ENCODE measurements at places on chromosomes 13 and 19.
A peak's percentile ranks its signal among the peaks of the same experiment; 100 is the strongest.

- DNase-seq: no peak
Measured at GRCh38 chr13:23322353-23323336, 110.9 kb downstream of the SACS start.

DNA sequence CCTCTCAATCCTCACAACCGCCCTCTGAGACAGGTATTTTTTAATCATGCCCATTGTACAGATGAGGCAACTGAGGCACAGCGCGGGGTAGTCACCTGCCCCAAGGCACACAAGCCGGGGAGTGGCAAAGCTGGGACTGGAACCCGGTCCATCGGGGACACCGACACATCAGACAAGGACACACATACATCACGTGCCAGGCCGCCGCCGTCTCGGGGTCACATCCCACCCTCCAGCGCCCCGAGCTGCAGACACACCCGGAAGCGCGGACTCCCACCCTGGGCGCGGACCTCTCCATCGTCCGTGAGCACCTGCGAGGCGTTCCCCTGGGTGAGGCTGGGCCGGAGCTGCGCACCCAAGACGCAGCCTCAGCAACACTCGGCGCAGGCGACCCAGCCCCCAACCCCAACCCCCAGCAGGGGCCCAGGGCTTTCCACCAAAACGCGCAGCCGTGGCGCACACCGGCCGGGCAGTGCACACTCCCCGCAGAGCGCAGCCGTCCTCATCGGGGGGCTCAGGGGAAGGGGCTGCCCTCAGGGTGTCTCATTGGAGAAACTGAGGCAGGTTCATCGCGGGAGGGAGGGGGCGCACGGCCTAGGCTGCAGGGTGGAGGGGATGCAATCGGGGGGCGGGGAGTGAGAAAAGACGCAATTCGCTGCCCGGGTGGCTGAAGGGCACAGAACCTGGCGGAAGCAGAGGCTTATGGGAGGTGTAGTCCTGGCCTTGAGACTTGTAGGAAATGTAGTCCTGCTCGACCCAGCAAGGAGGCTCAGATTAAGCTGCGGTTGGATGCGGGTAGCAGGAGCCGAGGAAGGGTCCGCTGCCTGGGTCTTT, 1.9 kb upstream of the LMTK3 start:
- DNase-seq: no peak

GRCh38 chr19:38375748-38376147, 1.4 kb downstream of the PSMD8 start:
- DNase-seq: no peak

- DNase-seq: no peak
Measured at GRCh38 chr19:14168259-14168972, 32.0 kb upstream of the ASF1B start.

DNA sequence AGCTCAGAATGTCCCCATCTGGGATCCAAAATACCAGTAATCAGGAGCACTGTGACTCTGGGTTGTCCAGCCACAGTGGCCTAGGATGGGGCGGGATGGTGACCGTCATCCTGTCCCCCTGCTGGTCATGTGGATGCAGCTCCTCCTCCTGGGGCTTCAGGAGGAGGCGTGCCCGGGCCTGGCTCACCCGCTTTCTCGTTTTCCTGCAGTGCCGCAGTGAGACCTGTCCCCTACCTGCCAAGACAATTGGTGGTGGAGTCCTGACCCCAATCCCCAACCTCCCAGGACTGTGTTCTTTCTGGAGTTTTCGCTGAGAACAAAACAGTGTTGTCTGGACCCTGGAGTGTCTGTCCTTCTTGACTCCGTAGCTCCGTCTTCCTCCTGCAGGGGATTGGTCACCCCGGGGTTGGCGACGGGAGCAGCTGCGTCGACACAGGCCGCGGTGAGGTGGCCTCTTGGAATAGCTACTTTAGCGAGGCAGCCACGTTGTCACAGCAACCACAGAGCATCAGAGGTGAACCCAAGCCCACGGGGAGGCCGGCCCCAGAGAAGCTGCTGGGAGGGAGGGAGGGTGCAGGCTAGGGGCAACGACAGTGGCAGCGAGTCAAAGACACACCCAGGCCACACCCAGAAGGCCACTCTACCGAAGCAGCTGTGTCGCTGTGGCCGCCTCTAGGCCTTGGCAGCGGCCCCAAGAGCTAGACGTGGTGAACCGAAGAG, 10.2 kb upstream of the EMC10 start:
- no peak for DNase-seq

DNA sequence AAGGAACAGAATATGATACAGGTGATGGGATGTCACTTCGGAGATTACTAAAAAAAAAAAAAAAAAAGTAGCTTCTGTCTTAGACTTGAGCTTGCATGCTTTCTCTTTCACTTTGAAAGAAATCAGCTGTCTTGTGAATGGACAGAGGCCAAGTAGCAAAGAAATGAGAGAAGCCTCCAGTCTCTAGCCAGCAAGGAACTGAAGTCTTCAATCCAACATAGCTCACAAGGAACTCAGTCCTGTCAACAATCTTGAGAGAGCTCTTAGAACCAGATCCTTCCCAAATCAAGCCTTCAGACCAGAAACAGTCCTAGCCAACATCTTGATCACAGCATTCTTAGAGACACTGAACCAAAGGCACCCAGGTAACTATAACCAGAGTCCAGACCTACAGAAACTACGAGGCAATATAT, 7.7 kb downstream of the N4BP2L2 start:
- peak; percentile 31 for DNase-seq

DNA sequence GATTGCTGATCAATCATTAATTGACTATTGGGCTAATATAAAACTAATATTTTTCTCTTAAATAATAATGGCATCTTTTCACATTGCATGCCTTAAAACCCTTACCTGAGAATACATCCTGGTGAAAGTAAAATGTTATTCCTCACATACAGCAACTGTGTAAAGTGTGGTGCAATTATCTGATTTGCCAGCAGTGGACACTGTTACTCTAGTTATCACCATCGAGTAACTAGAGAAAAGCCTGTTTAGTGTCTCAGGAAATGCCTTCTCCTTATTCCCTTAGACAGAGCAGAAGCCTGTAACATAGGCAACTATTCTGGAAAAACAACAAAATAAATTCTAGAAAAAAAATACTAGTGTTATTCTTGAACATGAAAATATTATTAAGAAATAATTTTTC, 459.8 kb downstream of the FGF14 start:
- peak; percentile 23 for DNase-seq

DNA sequence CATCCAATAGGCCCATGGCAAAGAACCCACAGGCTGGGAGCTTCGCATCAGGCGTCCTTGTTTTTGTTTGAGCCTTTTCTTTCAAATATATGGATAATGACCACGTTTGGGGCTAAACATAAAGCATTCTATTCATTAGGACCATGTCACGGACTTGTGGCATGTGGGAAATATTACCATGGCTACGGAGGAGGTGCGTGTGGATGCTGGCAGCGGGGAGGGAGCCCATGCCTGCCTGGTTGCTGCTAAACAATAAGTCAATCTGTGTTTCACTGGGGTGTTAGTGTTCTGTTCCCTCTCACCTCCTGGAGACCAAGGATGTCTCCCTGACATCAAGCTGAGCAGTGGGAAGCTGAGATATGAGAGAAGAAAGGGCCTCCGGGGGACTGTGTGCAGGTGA, 121.1 kb downstream of the IRS2 start:
- no peak for DNase-seq

GRCh38 chr19:49875857-49876421, 1.2 kb downstream of the AKT1S1 start:
- DNase-seq: no peak

- DNase-seq: no peak
Measured at GRCh38 chr13:111969551-111970135, 97.3 kb upstream of the SOX1 start.

DNA sequence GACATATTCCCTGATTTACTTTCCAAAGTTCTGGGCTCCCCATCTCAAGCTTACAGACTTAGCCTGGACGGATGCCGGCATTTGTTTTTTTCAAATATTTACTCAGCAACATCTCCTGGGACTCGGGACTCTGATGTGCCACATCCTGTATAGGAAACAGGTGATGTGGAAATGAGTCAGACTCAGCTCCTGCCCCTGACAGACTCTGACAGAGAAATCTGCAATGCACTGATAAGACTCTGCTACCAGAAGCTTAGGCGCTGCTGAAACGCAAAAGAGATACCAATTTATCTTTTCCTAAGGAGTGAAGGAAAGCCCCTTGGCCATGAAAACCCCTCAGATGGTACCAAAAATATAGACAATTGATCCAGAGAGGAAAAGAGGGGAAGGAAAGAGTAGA, 16.2 kb downstream of the LAIR2 start:
- no peak for DNase-seq

GRCh38 chr13:52642131-52642530, at the start of gene HNRNPA1L2:
TSS of gene HNRNPA1L2 (plus strand) at chr13:52642431. CDS start at chr13:52642493, 62 bp downstream.
- DNase-seq: no peak

- DNase-seq: no peak
Measured at GRCh38 chr19:7497292-7497691, 8.5 kb upstream of the PEX11G start.

DNA sequence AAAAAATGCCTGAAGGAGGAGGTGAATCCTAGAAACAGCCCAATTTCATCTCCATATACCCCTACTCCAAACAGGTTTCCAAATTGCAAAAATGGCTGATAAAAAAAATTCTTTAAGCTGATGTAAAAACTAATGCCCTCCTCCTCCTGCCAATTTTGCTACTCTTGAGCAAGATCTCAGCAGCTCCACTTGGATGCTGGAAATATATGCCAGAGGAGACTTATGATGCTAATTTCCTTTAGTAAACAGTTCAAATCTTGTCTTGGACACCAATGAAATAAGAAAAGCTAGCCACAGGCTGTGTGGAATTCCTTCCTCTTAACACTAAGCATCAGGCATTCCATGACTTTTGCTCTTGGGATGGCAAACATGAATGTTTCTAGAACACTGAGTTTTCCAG, 67.5 kb downstream of the INSR start:
- DNase-seq: no peak

DNA sequence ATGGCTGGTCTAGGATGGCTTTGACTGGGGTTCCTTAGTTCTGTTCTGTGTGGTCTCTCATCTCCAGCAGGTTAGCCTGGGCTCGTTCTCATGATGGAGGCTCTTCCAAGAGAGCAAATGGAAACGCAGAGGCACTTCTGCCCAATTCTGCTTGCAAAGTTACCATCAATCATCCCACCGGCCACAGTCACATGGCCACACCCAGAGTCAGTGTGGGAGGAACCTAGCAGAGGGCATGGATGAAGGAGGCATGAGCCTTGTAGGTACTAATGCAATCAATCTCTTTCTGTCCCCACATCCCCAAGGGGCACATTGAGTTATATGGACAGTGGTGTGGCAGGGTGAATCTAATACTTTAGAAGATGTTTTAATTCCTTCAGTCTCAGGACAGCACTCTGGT, 207.2 kb downstream of the ZNF536 start:
- no peak for DNase-seq

DNA sequence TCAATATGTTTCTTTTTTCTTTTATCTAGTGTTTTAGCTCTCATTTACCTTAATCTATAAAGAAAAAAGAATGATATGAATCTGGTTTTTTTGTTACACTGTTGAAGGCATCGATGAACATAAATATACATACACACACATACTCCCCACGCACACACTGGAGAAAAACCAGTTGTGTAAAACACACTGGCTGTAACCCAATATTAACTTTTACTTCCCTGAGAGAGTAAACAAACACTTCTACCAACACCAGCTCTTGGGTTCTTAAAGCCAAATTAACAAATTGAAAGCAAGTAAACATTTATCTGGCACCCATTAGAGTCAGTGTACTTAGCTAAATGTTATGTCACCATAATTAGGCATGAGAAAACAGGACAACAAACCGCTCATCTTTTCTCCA, 145.7 kb downstream of the ABCC4 start:
- DNase-seq: no peak

DNA sequence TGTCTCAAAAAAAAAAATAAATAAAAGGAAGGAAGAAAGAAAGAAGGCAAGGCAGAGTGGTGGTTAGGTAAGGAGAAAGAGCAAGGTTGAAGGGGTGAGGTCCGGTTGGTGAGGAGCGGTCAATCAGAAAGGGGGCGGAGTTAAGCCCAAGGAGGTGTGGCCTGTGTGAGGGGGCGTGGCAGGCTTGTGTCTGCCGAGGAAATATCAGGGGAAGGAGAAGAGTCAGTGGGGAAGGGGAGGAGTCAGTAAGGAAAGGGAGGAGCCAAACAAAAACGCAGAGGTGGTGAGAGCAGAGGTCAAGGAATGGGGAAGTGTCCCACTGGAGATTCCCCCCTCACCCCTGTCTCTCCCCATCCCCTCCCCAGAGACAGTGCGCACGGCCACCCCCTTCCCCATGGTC, 5.9 kb downstream of the CACNG7 start:
- DNase-seq: no peak

- no peak for DNase-seq
Measured at GRCh38 chr13:41365631-41366030, 54.6 kb downstream of the NAA16 start.

DNA sequence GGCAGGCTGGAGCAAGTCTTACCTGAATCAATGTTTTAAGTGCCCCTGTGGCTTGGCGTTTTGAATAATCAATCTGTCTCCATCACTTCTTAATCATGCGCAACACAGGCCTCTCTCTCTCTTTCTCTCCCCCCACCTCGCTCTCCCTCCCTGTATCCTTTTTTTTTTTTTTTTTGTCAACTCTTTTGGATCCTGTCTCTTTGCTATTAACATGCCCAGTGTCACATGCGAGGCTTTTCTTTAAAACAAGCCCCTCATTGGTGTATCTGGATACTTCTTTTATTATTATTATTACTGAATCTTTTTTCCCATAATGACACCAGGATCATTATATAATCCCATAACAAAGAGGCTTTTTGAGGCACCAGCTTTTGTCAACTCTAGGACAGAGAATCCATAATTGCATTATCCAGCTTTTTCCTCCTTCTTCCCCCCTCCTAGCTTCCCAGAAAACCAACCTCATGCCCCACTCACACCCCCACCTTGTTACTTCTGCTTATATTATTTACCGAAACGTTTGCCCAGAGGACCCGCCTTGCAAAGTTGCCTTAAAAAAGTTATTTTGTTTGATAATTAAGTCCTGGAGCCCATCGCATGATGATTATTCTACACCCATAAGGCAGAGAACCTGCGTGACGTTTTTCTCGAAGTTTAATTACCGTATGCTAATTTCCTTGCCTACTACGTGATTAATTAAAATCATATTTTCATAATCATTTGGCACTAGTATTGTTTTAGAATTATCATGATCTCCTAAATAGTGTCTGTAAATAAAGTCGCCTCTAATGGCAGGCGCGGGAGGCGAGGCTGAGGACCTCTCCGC, 148.1 kb upstream of the ZNF536 start:
- no peak for DNase-seq

- no peak for DNase-seq
Measured at GRCh38 chr13:79289571-79289970, 116.5 kb downstream of the RBM26 start.

- DNase-seq: no peak
Measured at GRCh38 chr19:9735986-9736385, 32.6 kb downstream of the ZNF846 start.

- DNase-seq: peak; percentile 47
Measured at GRCh38 chr19:49502866-49503581, 6.8 kb downstream of the RPS11 start.

GRCh38 chr13:27353708-27354107, 70.7 kb upstream of the GTF3A start:
- no peak for DNase-seq

Data from smooth muscle cell of the brain vasculature (primary cell).